ENCODE measurements at places on chromosomes 2 and 18. TPM values are rescaled to one million over a fixed set of nuclear protein-coding genes. Genes with fewer than 3 reads are reported as not detected.

DNA sequence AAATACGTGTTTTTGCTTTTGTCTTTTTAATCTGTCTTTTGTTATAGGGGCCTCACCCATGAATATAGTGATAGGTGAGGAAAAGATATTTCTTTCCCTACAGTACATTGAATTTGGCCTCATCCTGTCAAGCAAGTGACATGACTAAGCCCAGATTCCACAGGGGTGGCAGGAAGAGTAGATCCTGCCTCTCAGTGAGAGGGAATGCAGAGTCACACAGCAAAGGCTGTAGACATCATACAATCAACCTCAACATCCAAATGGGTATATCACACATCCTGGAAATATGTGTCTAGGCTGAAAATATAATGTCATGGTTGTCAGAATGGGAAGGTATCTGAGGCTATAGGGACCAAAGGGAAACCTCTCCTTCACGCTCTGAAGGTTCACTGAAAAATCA lies 269.6 kb downstream of the CDH20 start:
- H3K27me3 ChIP-seq, result peaks cover 35% of the 10 kb centered on the region
- H3K4me3 ChIP-seq, result no peak overlapping the region
- peaks cover 13% of the 10 kb centered on the region for H3K4me1 ChIP-seq

GRCh38 chr2:68463287-68463877 lies 3.7 kb downstream of the FBXO48 start:
- H3K4me3 ChIP-seq, result no peak overlapping the region
- no peaks in the 10 kb centered on the region for H3K27me3 ChIP-seq
- H3K4me1 ChIP-seq, result peaks cover 10% of the 10 kb centered on the region
- no peak overlapping the region for H3K27ac ChIP-seq
- DNase-seq, result peak; percentile 69

DNA sequence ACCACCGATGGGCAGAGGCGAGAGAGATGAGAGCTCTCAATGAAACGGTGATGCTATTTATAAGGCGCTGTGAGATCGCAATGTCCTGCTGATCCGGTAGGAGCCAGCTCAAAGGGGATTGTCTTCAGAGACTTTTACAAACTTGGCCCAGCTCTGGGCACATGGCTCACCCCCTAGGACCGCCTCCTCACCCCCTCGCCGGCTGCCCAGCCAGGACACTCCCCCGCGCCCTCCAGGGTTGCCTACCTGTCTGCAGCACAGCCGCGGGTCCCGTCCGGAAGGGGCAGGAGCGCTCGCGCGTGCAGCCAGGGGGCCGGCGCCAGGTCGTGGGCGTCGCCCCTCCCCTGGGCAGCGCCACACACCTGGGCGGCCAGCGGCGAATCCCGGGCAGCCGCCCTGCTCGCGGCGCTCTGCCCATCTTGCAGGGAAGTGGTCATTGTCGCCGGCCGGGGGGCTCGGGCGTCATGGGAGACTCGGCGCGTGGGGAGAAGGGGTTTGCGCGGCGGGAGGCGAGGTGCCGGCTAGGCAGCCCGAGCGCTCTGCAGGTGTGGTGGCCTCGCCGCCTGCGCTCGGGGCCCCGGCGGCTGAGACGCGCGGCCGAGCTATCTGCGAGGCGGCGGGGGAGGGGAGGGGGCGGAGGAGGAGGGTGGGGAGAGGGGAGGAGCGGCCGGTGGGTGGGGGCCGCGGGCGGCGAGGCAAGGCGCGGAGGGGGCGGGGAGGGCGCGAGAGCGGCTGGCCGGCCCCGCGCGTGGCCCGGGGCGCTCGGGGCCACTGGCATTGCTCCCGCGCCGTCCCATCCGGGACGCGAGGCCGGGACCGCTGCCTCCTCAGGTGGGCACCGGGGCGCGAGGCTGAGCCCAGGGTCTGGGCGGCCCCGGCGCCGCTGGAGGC lies at the start of gene GRB14:
TSS of gene GRB14 (minus strand) at position 610 of the 891 bp plus-strand sequence. CDS start at position 437, 173 bp downstream.
- peaks cover 33% of the 10 kb centered on the region for H3K4me1 ChIP-seq
- no peak within 1 kb of the TSS for H3K27ac ChIP-seq
- no peaks in the 10 kb centered on the region for H3K36me3 ChIP-seq
- H3K27me3 ChIP-seq, result no peaks in the 10 kb centered on the region
- peak within 1 kb of the TSS; percentile 97 for H3K4me3 ChIP-seq
- peak; percentile 72 for DNase-seq

- H3K27ac ChIP-seq, result no peak overlapping the region
- no peak overlapping the region for H3K4me3 ChIP-seq
- no peaks in the 10 kb centered on the region for H3K27me3 ChIP-seq
Observed at GRCh38 chr2:26523750-26524149, 45.8 kb upstream of the OTOF start.

- no peak overlapping the region for H3K4me3 ChIP-seq
- H3K36me3 ChIP-seq, result no peaks in the 10 kb centered on the region
- no peak for DNase-seq
- H3K27me3 ChIP-seq, result no peaks in the 10 kb centered on the region
- H3K27ac ChIP-seq, result no peak overlapping the region
Observed at GRCh38 chr2:100877555-100877954, 57.6 kb downstream of the NPAS2 start.

DNA sequence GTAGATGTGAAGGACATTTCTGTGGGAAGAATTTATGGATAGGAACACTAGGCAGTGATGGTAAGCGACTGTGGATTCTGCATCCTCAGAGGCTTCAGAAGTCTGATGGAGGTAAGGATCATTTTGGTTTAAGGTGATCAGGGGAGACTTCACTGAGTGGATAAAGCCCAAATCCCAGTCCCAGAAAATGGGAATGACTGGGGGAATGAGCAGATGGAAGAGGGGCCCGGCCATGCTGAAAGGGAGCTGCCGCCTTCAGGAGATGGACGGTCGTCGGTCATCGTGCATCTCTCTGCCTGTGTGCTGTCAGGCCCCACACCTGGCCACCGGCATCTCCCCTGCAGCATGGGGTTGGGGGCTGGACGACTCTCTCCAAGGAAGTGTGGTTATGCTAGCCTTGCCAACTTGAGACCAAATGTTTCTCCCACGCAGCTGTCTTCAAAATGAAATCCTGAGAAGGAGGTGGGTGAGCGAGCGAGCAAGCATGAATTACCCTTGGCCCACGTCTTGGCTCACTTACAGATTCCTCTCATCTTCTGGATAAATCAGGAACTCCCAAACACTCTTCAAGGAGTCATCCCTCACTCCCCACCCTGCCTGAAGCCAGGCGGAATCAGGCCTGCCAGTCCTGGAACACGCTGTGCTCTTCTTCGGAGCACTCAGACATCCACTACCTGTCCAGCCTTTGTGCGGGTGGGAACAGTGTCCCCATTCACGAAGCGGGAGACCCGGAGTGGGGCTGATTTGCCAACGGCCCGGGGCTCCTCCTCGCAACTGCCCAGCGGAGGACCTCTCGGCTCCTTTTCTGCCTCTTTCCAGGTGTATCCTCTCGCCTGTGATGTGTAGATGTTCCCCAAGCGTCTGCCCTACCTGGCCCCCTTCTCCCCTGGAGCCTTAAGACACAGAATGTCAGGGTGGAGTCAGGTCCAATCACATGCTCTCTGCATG lies 85.6 kb downstream of the PRKCE start:
- H3K27ac ChIP-seq, result no peak overlapping the region
- peaks cover 25% of the 10 kb centered on the region for H3K4me1 ChIP-seq
- no peak for DNase-seq
- no peaks in the 10 kb centered on the region for H3K36me3 ChIP-seq
- H3K27me3 ChIP-seq, result no peaks in the 10 kb centered on the region

DNA sequence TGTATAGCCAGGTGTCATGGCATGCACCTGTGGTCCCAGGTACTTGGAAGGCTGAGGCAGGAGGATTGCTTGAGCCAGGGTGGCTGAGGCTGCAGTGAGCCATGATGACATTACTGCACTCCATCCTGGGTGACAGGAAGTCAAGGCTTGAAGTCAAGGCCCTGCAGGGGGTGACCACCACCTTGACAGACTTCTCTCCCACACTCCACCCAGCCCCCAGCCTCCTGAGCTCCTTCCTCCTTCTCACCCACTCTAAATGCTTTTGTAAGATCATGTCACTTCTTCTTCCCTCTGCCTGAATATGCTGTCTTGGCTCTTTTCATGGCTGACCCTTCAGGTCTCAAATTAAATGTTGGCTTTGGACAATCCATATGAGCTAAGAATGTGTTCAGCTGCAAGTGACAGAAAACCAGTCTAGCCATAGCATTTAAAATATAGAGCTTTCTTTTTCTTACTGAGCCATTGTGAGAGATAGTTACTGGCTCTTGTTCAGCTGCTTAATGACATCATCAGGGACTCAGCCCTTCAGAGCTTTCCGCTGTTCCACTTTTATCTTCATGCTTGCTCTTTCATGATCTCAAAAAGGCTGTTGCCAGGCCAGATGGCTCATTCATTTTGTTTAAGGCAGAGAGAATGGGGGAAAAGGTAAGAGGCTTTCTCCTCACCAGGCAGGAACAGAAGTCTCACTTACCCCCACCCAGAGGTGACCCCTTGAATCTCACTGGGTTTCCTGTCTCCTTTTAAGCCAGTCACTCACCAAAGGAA lies 36.7 kb upstream of the TTC39C start:
- no peak overlapping the region for H3K27ac ChIP-seq
- H3K4me1 ChIP-seq, result peaks cover 20% of the 10 kb centered on the region
- no peak overlapping the region for H3K4me3 ChIP-seq
- no peaks in the 10 kb centered on the region for H3K36me3 ChIP-seq

- no peak overlapping the region for H3K27ac ChIP-seq
- H3K27me3 ChIP-seq, result no peaks in the 10 kb centered on the region
- H3K36me3 ChIP-seq, result no peaks in the 10 kb centered on the region
- no peak overlapping the region for H3K4me3 ChIP-seq
- H3K4me1 ChIP-seq, result no peaks in the 10 kb centered on the region
Observed at GRCh38 chr2:70356941-70357683, 55.2 kb upstream of the FAM136A start.

- H3K4me1 ChIP-seq, result no peaks in the 10 kb centered on the region
- no peak overlapping the region for H3K27ac ChIP-seq
Observed at GRCh38 chr2:85865539-85866164, 23.1 kb downstream of the ST3GAL5 start.

The SCN7A gene
- 1.0 TPM for total RNA-seq

- H3K27me3 ChIP-seq, result no peaks in the 10 kb centered on the region
- H3K27ac ChIP-seq, result no peak overlapping the region
- peak; percentile 43 for DNase-seq
- peaks cover 16% of the 10 kb centered on the region for H3K4me1 ChIP-seq
- H3K4me3 ChIP-seq, result no peak overlapping the region
Observed at GRCh38 chr2:200397785-200398184, 91.3 kb downstream of the SPATS2L start.

DNA sequence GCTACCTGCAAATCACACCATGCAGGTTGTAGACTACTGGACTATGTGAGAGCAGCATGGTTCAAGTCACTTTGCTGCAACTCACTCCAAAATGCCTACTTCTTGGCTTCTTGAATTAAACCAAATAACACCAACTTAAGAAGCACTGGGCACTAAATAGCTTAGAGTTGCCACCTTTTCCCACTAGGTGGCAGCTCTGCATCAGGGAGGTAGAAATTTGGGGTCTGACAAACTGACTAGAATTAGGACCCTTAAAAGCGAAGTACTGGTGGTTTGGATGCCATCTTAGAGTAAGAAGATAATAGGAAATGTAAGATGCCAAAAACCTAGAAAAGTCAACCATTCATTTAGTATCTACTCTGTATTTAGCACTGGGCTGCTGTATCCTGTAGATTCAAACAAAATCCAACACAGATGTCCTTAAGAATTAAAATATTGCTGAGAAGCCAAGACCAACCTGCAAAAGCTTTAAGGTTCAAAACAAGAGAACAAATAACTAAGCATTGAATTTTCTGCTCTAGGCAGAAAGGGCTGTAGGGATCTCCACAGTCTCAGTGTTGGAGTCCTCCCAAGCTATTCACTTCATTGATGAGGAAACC lies 65.5 kb downstream of the CCBE1 start:
- H3K4me3 ChIP-seq, result no peak overlapping the region
- peaks cover 36% of the 10 kb centered on the region for H3K4me1 ChIP-seq
- no peaks in the 10 kb centered on the region for H3K36me3 ChIP-seq
- peak; percentile 69 for DNase-seq

GRCh38 chr18:12930908-12931307 lies 16.9 kb upstream of the SEH1L start:
- no peak for DNase-seq
- peaks cover 14% of the 10 kb centered on the region for H3K27me3 ChIP-seq
- no peak overlapping the region for H3K27ac ChIP-seq
- no peaks in the 10 kb centered on the region for H3K36me3 ChIP-seq

DNA sequence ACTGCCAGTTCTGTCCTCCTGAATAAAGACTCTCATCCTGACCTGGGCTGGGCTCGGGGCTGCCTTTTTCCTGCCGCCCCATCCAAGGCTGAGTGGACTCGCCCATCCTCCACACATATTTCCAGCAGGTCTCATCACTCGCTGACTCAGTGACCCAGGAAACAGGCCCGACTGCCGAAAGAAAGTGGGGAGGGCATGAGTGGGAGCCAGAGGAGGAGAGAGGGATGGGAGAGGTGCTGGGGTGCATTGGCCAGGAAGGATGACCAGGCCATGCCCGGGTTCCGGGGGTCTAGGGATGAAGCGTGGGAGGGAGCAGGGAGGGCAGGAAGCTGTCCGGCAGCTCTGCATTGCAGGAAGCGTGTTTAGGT lies 66.7 kb downstream of the TWIST2 start:
- H3K4me1 ChIP-seq, result peaks cover 2% of the 10 kb centered on the region
- H3K36me3 ChIP-seq, result no peaks in the 10 kb centered on the region
- H3K27me3 ChIP-seq, result no peaks in the 10 kb centered on the region
- no peak overlapping the region for H3K27ac ChIP-seq

The GPR35 gene
- 0.74 TPM for total RNA-seq

The LIMS4 gene
- not detected for total RNA-seq

The L3MBTL4 gene
- 0.34 TPM for total RNA-seq

The CXCR2 gene
- total RNA-seq, result not detected

The CDK15 gene
- not detected for total RNA-seq

The SPAST gene
- total RNA-seq, result 43.6 TPM

DNA sequence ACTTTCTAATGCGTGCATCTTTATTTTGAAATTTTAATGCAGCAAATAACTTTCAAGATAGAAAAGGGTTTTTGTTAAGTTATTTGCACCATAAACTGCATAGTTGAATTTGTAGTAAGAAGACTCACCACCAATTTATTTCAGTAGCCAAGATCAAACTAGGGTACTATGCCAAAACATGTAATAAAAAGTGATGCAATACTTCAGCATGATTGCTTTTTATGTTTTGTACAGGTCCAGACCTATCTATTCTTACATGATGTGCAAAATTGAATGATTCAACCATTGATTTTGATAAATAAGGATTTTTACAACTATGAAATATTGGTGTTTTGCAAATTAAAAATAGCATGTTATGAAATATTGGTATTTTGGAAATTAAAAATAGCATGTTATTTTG lies 26.7 kb downstream of the AGPS start:
- H3K4me1 ChIP-seq, result no peaks in the 10 kb centered on the region
- peaks cover 6% of the 10 kb centered on the region for H3K36me3 ChIP-seq
- no peak overlapping the region for H3K4me3 ChIP-seq
- no peak overlapping the region for H3K27ac ChIP-seq
- no peak for DNase-seq

All from neural progenitor cell (in vitro differentiated cells).